ENCODE measurements at places on chromosomes 7 and 10.

GRCh38 chr10:6654571-6654970, 74.5 kb upstream of the PRKCQ start:
- DNase-seq: no peak

DNA sequence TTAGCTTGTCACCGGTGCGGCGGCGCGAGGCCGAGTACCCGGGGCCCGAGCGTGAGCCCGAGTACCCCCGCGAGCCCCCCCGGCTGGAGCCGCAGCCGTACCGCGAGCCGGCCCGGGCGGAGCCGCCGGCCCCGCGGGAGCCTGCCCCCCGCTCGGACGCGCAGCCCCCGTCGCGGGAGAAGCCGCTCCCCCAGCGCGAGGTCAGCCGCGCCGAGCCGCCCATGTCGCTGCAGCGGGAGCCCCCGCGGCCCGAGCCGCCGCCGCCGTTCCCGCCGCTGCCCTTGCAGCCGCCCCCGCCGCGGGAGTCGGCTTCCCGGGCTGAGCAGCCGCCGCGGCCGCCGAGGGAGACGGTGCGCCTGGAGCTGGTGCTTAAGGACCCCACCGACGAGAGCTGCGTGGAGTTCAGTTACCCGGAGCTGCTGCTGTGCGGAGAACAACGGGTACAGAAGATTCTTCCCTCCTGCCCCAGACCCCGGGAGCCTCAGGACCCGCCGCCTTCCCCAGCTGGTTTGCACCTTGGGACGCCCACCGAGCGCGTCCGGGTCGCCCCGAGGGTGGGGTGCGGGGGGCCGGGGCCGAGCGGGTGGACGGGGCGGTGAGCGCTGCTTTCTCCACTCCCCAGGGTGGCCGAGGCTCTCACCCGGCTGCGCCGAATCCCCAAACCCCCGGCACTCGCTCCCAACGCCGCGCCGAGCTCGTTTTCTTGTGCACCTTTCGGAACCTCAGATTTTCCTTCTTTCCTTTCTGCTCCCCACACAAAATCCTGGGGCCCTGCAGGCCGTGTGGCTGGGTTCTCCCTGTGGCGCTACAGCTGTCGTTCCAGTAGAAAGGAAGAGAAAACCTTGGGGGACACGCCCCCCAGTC, 708 bp downstream of the UBN2 start:
- DNase-seq: peak; percentile 25

DNA sequence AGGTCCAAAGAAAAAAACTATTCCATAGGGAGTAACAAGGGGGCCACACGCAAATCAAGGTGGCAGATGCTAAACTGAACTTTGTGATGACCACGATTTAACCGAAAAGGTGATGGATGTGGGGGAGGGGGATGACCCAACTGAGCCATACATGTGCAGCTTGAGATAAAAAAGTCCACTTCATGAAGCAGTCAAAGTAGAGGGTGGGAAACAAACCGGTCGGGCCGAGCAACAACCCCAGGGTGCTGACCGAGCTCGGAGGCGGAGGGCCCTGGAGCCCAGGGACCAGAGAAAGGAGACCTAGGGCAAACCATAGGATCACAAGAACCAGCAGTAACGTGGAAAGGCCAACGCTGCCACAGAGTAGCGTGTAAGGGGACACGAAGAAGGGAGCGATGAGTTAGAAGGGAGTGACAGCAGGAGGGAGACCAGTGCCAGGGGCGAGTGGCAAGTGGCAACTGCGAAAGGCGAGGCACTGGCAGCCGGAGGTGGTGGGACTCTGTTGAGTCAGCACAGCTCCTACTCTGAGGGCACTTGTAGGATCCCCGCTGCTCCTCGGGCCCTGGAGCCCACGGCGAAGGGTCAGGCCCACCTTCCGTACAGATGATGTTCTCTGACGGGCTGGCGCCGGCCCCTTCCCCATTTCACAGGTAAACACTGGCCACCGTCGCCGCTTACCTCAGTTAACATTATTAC, 540 bp downstream of the SNX13 start:
- peak; percentile 23 for DNase-seq

DNA sequence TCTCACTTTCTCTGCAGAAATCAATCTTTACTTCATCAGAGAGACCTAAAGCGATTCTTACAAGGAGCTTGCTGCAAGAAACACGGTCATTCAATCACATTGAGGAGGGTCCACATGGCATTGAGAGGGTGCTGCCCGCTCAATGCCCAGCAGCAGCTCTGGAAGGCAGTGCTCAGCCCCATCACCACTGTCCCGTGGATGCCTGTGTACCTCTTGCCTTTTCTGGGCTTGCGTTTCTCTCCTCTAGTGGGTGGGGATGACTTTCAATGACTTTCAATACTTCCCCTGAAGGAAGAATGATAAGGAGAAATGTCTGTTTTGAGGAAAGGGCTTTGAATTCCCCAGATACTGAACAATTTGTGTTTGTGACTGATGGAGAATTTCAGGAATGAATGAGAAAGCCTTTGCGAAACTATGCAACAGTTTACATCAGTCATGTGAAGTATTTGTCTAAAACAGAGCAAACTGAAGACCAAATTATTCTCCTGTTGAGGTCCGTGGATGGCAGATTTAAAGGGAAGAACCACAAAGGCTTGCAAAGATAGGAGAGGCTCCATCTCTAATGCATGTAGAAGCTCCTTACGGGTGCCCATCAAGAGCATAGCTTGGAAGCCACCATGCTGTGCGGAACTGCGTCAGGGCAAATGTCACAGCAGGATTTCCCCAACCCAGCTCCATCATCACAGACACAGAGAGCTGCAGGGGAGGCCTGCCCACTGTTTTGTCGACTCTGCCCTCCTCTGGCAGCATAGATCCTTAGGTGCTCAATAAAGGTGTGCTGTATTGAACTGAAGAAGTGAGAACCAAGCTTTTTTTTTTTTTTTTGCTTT, 6.6 kb upstream of the ZNF22 start:
- peak; percentile 87 for DNase-seq

- no peak for DNase-seq
Measured at GRCh38 chr7:10770176-10770575, 203.5 kb upstream of the PHF14 start.

GRCh38 chr7:18177815-18178660, 150.4 kb upstream of the PRPS1L1 start:
- DNase-seq: peak; percentile 64

DNA sequence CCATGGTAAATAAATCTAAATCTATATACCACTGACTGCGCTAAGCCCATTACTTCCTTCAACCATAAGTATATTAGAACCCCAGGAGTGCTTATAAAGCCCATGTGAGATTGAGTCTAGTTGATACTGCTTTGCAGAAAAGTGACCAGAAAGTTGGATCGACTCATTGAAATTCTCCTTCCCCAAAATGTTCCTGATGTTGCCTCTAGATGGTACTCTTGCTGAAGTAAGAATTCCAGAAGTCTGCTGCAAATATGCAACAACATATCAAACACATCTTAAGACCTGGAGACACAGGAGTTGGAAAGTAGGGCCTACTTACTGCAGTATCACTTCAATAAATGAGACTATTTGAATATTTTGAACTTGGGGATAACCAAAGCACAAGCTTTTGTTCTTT, 550.8 kb downstream of the IPMK start:
- DNase-seq: peak; percentile 50

GRCh38 chr10:8326396-8327139, 272.1 kb downstream of the GATA3 start:
- DNase-seq: no peak

DNA sequence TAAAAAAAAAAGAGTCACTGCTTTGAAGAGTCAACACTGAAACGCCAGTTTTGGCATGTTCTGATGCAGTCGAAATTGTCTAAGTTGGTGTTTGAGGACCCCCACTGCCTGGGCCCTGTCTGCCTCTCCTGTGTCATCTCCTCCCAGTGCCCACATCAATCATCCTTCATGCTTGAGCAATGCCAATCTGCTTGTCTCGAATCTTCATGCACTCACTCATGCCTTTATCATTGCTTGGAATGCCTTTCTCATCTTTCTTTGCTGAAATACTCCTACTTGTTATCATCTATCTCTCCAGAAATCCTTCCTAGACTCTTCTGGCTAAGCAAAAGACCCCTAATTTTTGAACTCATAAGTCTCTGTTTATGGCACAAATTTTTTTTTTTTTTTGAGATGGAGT, 42.1 kb upstream of the PLPP4 start:
- no peak for DNase-seq

- DNase-seq: no peak
Measured at GRCh38 chr7:23925088-23925487, 215.1 kb downstream of the STK31 start.

GRCh38 chr7:115838829-115839228, 191.7 kb downstream of the TFEC start:
- peak; percentile 70 for DNase-seq

DNA sequence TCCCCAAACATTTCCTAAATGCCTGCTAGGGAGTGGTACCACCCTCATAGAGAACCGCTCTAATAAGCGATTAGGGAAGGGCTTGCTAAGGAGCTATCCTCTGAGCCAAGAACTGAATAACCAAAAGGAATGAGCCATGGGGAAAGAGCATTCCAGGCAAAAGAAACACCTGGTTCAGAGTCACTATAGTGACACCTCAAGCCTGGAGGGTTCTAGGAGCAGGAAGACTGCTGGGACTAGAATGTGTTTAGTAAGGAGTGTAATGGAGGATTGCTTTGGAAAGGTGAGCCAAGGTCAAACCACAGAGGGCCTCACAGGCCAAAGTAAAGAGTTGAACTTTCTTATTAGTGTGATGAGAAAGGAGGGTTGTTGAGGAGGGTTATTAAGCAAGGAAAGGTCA, 38.7 kb upstream of the NRBF2 start:
- DNase-seq: peak; percentile 5

- DNase-seq: no peak
Measured at GRCh38 chr10:99742701-99743100, 10.7 kb downstream of the CUTC start.

- peak; percentile 50 for DNase-seq
Measured at GRCh38 chr7:73986158-73986631, 41.8 kb upstream of the ELN start.

- DNase-seq: no peak
Measured at GRCh38 chr10:32156031-32156495, 99.8 kb upstream of the KIF5B start.

DNA sequence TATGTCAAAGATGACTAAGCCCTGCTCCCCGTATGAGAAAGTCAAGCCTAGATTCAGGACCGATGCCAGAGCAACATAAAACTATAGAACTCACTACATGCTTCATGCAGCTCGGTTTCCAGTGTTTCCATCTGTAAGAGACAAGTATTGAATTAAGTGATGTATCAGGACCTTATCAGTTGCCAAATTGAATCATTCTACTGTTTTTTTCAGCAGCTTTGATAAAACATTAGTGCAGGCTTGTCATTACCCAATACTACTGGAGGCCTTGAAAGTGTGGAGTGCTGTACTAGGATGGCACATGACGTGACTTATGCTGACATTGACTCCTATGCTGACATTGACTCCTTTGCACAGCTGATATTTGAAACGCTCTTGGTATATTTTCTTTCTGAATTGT, 10.8 kb upstream of the NRP1 start:
- DNase-seq: no peak

DNA sequence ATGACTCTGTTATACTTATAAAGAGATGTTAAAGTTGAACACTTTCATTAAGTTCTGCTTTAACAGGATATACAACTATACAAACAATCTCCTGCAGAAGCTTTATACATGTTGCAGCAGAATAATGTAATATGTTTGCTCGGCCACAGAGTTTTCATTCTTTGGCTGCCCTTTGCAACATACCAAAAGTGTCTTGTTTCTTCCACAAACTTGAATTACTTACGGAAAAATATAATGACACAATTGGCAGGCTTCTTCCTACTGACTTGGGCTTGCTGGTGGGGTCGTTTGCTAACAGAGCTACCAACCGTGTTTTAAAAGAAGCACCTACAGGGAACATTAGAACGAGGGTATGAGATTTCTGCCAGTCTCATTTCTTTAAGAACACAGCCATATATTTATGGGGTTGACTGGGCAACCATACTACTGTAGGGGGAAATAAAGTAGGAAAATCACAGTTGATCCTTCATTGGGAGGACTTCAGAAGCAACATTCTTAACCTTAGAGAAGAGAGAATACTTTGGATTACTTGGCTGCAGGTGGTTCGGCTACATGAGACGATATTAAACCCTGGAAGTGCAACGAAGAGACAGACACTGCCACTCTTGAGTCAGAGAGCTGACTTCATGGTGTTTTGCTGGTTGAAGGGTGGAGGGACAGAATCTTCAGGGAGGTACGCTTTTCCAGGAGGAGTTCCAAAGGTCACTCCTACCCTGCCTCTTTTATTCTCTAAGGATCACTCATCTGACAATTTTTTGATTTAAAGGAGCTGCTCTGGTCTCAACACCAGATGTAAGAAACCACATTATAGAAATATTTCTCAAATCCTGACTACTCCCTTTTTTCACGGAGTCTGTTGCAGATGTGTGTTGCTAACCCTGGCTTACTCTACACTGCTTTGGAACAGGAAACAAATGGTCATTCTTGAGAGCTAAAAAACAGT, 123.9 kb downstream of the SEMA3C start:
- peak; percentile 63 for DNase-seq

GRCh38 chr10:67664942-67665341, 31.1 kb downstream of the CTNNA3 start:
- DNase-seq: peak; percentile 1

DNA sequence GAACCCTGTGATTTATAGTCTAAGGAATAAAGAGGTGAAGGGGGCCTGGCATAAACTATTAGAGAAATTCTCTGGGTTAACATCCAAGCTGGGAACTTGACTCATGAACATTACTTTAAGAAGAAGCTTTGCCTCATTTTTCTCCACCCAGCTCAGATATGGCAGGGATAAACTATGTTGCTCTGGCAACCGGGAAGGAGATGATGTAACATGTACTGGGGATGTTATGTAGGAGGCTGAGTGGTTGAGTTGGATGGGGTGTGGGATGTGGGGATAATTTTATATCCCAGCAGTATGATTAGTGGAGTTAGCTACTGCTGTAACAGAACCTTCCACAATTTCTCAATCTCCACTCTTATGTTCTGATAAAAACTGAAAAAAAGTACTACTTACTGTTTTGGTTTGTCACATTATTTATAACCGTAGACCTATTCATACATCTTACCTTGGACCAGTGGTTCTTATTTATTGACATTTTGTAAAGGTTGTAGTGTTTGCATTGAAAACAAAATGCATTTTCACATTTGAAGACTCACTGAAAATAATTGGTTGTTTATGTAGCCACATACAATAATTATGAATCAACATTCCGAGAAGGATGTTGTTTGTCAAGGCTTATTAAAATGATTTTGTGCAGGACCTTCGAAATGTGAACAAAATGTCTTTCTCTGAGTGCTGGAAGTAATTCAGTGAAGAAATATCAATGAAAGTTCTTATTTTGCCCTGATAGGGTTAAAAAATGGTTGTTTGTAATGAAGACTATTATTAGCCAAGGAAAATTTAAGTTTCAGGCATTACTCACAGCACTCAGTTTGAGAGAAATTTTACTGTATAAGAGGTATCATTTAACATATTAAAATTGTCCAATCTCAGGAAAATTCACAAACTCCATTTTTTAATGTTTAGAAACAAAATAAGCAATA, 1.3 kb downstream of the OR2F2 start:
- DNase-seq: peak; percentile 91

DNA sequence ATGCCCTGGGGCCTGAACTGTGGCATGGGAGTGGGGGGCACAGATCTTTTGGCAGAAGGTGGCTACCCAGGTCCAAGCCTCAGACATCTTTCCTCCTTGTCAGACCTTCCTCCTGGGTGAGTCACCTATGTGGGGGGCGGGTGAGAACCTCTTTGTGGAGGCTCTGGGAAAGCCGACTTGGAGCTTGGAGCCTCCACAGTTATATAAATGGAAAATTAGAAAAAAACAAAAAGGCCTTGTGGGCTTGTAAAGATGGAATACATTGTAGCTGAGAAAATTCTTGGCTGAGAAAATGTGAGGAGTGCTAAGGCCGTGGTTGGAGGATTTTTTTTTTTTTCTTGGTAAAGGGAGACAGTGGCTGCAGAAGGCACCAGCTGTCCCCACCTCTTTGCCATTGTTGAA, 292.5 kb downstream of the CCDC3 start:
- peak; percentile 57 for DNase-seq

Data from fibroblast of the aortic adventitia (primary cell).